ACHN (cell line): ENCODE measurements at places on chromosomes 1 and 21.

- no peak for DNase-seq
These were observed 113.1 kb upstream of the KRTAP19-8 start for GRCh38 chr21:31151156-31152045.

DNA sequence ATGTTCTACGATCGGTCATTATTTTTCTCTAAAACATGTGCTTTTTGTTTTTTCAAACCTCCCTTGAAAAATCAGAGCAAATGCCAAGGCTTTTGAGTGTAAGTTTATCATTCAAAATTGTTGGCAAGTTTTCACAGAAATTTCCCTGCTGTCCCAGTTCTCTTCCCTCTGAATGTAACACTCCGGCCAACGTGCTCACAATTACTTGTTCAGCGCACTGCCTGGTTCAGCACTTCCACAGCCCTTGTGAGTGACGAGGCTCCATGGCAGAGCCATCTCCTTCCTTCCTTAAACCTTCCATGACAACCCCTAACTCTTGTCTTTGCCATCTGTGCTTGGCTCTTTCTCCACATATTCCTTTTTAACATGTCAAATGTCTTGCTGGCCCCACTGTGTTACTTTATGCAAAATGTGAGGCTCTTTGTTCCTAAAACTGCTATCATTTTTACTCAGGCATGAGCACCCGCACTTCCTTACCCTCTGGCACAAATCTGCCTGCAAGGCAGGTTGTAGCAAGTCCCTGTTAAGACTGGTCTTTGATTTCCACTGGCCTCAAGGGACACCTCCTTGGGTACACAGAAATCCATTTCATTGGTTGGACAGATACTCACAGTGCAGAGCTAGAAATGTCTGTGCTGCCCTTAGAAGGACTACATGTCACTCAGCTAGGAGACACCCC is 142.8 kb downstream of the HUNK start:
- DNase-seq = no peak

DNA sequence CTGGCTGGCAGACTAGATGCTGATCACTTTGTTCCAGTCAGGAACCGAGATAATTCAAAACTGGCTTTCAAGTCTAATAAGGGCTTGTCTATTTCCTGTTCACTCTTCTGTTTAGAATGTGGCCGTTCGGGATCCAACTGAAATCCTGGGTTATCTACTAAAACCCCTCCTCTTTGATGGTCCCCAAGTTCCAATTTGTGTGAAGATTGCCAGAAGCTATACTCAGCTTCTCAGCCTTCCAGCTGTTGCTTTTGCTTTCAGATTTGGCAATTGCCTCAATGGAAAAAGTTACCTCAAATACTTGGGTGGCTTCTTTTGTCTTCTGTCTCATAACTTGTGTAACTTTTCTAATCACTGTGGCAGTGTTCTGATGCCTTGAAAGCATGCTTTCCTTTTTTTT is 43.7 kb downstream of the BTBD8 start:
- no peak for DNase-seq

- DNase-seq = no peak
These were observed 29.9 kb upstream of the COL6A1 start for GRCh38 chr21:45951676-45952075.

DNA sequence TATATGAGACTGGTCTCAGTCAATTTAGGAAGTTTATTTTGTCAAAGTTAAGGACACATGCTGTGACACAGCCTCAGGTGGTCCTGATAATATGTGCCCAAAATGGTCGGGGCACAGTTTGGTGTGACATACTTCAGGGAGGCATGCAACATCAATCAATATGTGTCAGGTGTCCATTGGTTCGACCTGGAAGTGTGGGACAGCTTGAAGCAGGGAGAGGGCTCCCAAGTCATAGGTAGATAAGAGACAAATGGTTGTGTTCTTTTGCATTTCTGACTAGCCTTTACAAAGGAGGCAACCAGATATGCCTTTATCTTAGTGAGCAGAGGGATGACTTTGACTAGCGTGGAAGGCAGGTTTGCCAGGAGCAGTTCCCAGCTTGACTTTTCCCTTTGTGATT is 4.5 kb upstream of the ERVH48-1 start:
- no peak for DNase-seq

DNA sequence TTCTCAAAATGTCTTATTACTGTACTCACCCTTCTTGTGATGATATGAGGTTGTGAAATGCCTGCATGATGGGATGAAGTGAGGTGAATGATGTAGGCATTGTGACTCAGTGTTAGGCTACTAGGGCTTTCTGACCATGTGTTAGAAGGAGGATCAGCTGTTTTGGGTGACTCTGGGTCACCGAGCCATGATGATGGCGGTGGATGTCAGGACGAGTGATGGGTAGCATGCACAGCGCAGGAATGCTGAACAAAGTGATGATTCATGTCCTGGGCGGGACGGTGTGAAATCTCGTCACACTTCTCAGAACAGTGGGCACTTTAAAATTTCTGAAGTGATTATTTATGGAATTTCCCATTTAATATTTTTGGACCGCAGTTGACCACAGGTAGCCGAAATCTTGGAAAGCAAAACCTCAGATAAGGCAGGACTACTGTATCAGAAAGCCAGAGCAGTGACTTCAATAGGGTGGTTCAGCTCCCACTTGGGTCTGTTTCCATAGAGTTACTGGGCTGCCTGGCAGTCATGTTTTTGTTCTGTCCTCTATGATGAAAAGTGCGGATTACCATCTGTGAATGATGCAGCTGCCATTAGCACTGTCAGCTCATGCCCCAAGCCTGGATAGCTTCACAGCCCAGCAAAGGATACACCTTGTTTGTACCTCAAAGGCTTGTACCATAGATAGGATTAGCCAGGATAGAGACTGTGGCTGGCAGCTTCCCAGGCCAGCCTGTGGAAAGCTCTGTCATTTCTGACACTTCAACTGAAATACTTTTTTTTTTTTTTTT is 26.6 kb downstream of the IL6R start:
- peak; percentile 96 for DNase-seq

GRCh38 chr1:151833172-151833900 is 1.7 kb upstream of the RORC start:
- no peak for DNase-seq

- no peak for DNase-seq
These were observed 16.1 kb upstream of the GSTM4 start for GRCh38 chr1:109639841-109640184.

GRCh38 chr21:44495611-44496563 is 40.6 kb downstream of the LRRC3 start:
- DNase-seq = no peak

GRCh38 chr1:170284951-170285350 is 139.2 kb downstream of the NTMT2 start:
- DNase-seq = no peak

DNA sequence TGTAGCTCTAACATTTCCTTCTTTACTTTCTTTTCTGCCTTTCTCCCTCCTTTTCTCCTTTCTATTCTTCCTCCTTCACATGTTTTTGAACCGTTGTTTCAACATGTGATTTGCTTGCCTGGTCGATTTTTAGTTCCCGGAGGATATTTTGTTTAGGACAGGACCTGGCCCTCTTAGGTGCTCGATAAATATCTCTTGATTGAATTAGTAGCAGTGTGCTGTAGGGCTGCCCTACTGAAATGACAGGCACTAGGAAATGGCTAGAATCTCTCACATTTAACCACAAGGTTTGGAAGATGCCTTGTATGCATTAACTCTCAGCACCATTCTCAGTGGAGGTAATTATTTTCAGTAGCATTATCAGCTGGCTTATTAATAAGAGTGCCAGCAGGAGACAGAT is 305.6 kb downstream of the PAPPA2 start:
- DNase-seq = no peak

- DNase-seq = no peak
These were observed 12.4 kb upstream of the ZNF691 start for GRCh38 chr1:42833981-42834380.

DNA sequence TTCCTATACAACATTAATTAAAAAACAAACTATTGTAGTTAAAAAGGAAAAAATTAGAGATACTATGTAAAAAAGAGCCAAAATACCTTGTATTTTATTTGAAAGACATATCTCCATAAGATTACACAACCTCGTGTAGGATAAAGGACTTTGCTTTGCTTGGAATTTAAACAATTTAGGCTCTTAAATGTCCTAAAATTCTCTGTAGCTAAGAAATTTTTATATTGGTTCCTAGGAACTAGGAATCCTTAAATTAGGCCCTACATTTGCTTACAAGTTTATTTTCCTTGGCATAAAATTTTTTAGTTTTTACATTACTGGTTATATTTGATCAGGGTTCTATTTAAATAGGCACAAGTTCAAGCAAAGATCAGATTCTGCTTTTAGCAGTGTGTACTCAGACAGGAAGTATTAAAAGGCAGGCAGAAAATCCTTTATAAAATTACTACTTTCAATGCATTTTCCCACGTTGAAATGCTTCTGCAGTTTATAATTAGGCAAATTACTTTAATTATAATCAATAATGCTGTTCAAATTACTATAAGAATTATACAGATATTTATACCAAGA is 3.4 kb upstream of the ANGPTL3 start:
- no peak for DNase-seq

GRCh38 chr1:213284626-213285025 is 233.6 kb downstream of the RPS6KC1 start:
- DNase-seq = no peak
